ENCODE measurements at places on chromosomes 4 and X. TPM values are rescaled to one million over a fixed set of nuclear protein-coding genes. Genes with fewer than 3 reads are reported as not detected.

FAT4 gene
- 0.96 TPM for total RNA-seq

CYBB gene
- under 0.01 TPM for total RNA-seq

FGFBP1 gene
- total RNA-seq = 99.8 TPM

MEPE gene
- total RNA-seq = not detected

TBC1D19 gene
- total RNA-seq = 20.2 TPM

RLIM gene
- 49.2 TPM for total RNA-seq
